Skeletal muscle cell (primary cell): ENCODE measurements at places on chromosomes 12 and 14.

GRCh38 chr12:75786070-75786469, 245.5 kb downstream of the PHLDA1 start:
- no peak for DNase-seq

- DNase-seq: no peak
Measured at GRCh38 chr14:46626876-46627275, 24.7 kb downstream of the RPL10L start.

DNA sequence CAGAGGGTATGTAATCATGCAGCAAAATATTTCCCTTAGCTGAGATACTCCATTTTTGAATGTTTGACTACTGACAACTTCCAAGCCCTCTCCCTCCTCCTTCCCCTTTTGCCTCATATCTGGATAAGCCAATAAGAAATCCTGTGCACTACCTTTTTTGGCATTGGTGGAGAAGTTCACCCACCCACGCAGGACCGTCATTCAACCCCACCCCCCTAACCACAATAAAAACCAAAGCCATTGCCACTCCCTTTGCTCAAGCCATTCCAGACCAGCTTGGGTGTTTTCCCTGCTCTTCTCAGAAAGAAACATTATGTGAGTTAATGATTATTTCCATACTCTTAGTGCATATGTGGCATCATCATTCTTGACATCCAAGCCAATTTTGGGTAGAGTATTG, 176.7 kb downstream of the PTPN11 start:
- DNase-seq: no peak

DNA sequence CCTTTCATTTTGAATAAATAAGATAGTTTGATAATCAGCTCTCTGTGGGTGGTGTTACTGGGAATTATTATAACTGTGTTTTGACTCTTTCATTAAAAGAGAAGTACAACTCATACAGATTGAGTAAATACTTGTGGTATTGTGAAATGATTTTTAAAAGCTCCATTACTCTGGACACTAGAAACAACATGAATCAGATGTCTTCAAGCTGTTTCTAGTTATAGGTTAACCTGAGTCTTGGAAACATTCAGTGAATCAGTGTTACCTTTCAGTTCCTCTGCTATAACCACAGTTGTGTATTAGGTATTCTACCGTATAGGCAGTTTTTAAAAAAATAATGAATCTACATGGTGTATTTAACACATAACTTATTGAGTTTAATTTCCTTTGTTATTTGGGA, 128.4 kb upstream of the SSTR1 start:
- DNase-seq: no peak

GRCh38 chr14:96783043-96783914, 13.9 kb upstream of the VRK1 start:
- no peak for DNase-seq

- no peak for DNase-seq
Measured at GRCh38 chr12:92139634-92140150, 6.0 kb downstream of the BTG1 start.

DNA sequence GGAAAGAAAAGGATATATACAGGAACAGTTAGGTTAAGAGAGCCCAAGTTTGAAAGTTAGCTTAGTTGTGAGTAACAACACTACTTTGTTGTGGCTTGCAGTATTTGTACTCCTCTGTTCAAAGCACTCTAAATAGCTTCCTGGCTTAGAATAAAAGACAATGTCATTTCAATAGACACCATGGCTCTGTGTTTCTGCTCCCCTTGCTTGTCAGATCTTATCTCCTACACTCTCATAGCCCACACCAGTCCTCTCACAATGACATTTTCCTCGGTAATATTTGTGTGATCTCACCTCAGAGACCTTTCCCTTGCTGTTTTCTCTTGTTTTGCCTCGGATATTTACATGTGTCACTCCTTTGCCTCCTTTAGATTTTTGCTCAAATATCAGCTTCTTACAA, 418.4 kb downstream of the MDGA2 start:
- DNase-seq: no peak

- no peak for DNase-seq
Measured at GRCh38 chr12:31119192-31119802, 45.6 kb downstream of the DDX11 start.

- DNase-seq: no peak
Measured at GRCh38 chr14:77406086-77406485, 17.2 kb downstream of the NOXRED1 start.

GRCh38 chr14:58824106-58824505, 186.3 kb downstream of the DACT1 start:
- DNase-seq: no peak
